ENCODE measurements at places on chromosomes 1 and 21. TPM values are rescaled to one million over a fixed set of nuclear protein-coding genes. Genes with fewer than 3 reads are reported as not detected.

AIRE gene
- total RNA-seq = not detected

AMY1C gene
- total RNA-seq = not detected

HUNK gene
- total RNA-seq = 0.79 TPM

TRABD2B gene
- total RNA-seq = not detected

SH2D2A gene
- total RNA-seq = 1.2 TPM

KRTAP10-5 gene
- total RNA-seq = not detected

S100A12 gene
- total RNA-seq = not detected

BARHL2 gene
- not detected for total RNA-seq

LCE3E gene
- total RNA-seq = not detected

PSRC1 gene
- 5.0 TPM for total RNA-seq

LAMC1 gene
- 488 TPM for total RNA-seq

CCDC30 gene
- 2.4 TPM for total RNA-seq

ZNF697 gene
- 5.9 TPM for total RNA-seq

MYBPHL gene
- 0.54 TPM for total RNA-seq

PODN gene
- total RNA-seq = 0.39 TPM

NTMT2 gene
- not detected for total RNA-seq

GPR25 gene
- total RNA-seq = not detected

HAPLN2 gene
- total RNA-seq = not detected

S100A16 gene
- total RNA-seq = 266 TPM

NBPF4 gene
- total RNA-seq = not detected

ZFP69B gene
- total RNA-seq = 2.7 TPM

PPIAL4G gene
- not detected for total RNA-seq

OR2T2 gene
- total RNA-seq = 16.1 TPM

KIF14 gene
- total RNA-seq = 2.9 TPM

UBL4B gene
- not detected for total RNA-seq

TMEM51 gene
- total RNA-seq = 6.3 TPM

FMN2 gene
- total RNA-seq = 0.79 TPM

MSH4 gene
- under 0.01 TPM for total RNA-seq

TEKT2 gene
- 0.11 TPM for total RNA-seq

CNR2 gene
- total RNA-seq = not detected

ODF2L gene
- 48.7 TPM for total RNA-seq

UBE2Q1 gene
- total RNA-seq = 22.1 TPM

S100A5 gene
- total RNA-seq = not detected

LDLRAD1 gene
- not detected for total RNA-seq

JAM2 gene
- total RNA-seq = not detected

HOOK1 gene
- total RNA-seq = 1.7 TPM

CDC42BPA gene
- 36.5 TPM for total RNA-seq

SPRR5 gene
- not detected for total RNA-seq

MTARC1 gene
- total RNA-seq = 0.65 TPM

PPOX gene
- 16.9 TPM for total RNA-seq

SGIP1 gene
- total RNA-seq = 0.11 TPM

SLC9C2 gene
- not detected for total RNA-seq

LHX4 gene
- total RNA-seq = not detected

RGS18 gene
- total RNA-seq = not detected

OR2L2 gene
- total RNA-seq = not detected

PRDM2 gene
- 19.2 TPM for total RNA-seq

CACNA1E gene
- total RNA-seq = under 0.01 TPM

LEPR gene
- total RNA-seq = 14.1 TPM

KLHDC9 gene
- 3.5 TPM for total RNA-seq

HENMT1 gene
- total RNA-seq = 10.2 TPM

REN gene
- total RNA-seq = not detected

All from placental epithelial cell (primary cell).